ENCODE measurements at places on chromosomes 13 and 19.

DNA sequence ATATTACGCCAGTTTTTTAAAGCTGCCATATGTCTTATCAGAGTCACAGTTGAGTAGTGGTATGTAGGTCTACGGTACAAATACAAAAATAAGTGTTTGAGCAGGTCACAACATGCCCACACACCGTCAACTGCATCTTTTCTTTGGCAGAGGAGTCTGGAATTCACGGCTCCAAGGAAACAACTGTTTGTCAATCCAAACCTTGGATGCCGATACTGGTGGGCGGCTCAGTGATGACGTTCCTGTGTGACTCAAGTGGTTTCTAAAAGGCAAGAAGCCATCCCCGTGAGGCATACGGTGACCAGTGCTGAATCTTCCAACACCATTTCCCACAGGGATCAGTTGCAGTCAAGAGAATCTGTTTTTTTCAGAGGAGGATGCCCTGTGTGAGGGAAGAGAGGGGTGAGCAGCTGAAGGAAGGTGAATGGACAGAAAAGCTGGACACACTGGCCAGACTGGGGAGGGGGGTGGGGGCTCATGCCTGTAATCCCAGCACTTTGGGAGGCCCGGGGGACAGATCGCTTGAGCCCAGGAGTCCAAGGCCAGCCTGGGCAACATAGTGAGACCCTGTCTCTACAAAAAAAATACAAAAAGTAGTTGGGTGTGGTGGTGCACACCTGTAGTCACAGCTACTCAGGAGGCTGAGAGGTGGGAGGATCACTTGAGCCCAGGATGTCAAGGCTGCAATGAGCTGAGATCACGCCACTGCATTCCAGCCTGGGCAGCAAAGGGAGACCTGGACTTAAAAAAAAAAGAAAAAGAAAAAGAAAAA is 22.8 kb upstream of the CEBPG start:
- DNase-seq, result peak; percentile 12

DNA sequence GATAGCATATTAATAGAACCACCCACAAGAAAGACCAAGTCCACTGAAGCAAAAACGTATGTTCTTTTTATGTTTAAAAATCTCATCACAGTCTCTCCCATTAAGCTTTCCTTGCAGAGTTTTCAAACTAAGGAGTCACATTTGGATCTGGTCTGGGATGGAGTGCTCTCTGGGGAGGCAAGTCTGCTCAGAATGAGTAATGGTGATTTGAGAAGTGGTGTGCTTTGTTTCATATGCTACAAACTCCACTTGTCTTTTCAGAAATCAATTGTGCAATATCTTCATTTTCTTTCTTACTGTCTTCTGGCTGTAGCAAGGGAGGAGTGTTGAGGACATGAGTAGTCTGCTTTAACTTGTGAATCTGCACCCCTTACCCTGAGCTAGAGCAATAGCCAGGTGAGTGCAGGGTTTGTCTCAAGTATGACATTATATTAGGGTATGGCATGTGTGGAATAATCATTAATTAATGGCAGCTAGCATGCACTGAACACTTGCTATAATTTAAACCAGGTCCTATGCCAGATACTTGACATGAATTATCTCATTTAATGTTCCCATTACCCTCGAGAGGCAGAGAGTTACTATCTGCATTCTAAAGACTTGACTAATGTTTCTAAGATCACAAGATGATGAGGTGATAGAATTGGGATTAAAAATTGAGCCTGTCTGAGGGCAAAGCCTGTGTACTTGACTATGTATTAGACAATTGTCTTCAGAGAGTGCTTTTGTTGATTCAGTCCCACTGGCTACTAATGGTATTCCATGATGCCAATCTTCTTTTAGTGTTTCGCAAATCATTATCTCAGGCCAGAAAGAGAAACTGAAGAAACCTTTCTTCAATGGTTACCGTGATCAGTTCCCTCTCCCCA is 171.8 kb downstream of the GPC6 start:
- peak; percentile 13 for DNase-seq

GRCh38 chr13:45705918-45706317 is 3.8 kb downstream of the CBY2 start:
- DNase-seq, result no peak

DNA sequence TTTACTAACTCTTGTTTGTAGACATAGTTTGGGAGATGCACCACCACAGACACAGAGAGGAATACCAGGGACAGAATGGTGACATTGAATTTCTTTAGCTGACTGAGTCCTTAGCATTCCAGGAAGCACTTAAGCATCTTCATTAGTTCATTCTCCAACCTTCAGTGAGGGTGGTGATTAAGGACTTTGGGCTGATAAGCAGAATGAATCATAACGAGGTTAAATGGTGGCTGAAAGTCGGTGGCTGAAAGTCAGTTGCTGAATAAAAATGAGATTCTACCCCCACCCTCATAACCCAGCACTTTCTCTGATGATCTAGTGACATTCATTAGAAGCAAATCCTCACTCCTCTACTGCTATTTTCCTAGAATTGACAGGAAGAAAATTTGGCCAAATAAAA is 10.6 kb downstream of the PCDH8 start:
- no peak for DNase-seq

GRCh38 chr13:97849305-97849704 is 104.2 kb upstream of the IPO5 start:
- peak; percentile 15 for DNase-seq

GRCh38 chr19:5561559-5561958 is 6.2 kb downstream of the TINCR start:
- DNase-seq, result no peak

GRCh38 chr19:3669947-3670795 is 30.1 kb downstream of the PIP5K1C start:
- DNase-seq, result peak; percentile 92

DNA sequence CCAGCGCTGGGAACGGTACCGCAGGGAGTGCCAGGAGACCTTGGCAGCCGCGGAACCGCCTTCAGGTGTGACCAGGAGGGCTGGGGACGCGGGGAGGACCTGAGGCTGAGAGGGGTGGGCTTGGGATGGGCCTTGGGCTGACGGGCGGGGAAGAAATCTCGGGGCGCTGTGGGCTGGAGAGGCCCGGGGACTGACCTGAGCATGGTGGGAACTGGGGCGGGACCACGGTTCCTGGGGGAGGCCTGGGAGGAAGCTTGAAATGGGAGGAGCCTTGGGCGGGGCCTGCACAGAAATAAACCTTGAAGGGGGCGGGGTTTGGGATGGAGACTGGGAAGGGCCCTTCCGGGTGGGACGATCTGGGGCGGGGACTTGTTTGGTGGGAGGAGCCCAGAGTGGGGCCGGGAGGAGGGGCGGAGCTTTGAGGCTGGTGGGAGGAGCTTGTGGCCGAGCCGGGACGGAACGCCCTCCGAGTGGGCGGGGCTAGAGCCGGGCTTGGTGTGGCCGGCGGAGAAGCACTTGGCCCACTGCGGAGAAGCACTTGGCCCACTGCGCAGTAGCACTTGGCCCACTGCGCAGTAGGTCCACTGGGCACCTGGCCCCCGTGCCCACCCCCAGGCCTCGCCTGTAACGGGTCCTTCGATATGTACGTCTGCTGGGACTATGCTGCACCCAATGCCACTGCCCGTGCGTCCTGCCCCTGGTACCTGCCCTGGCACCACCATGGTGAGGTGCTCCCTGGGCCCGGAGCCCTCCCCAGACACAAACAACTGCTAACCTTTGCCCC is 2.8 kb downstream of the GIPR start:
- peak; percentile 88 for DNase-seq

- no peak for DNase-seq
Observed at GRCh38 chr13:29964181-29964845, 113.9 kb upstream of the UBL3 start.

DNA sequence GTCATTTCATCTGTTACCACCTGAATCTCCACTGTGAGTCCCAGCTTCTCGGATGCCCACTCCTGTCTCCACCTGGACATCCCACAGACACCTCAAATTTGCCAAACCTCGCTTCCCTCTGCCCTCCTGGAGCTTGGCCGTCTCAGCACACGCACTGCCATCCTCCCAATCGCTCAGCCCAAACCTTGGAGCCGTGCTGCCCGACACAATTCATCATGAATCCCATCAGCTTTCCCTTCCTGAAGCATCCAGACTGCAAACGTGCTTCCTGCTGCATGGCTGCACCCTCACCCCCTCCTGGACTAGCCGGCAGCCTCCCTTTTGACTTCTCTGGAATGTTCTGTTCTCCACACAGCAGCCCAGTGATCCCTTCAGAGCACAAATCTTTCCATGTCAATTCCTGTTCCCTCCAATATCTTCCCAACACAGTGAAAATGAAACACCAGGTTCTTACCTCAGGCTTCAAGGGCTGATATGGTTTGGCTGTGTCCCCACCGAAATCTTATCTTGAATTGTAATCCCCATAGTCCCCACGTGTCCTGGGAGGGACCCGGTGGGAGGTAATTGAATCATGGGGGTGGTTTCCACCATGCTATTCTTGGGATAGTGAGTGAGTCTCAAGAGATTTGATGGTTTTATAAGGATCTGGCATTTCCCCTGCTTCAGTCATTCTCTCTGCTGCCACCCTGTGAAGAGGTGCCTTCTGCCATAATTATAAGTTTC is 1.1 kb upstream of the PROZ start:
- DNase-seq, result no peak

DNA sequence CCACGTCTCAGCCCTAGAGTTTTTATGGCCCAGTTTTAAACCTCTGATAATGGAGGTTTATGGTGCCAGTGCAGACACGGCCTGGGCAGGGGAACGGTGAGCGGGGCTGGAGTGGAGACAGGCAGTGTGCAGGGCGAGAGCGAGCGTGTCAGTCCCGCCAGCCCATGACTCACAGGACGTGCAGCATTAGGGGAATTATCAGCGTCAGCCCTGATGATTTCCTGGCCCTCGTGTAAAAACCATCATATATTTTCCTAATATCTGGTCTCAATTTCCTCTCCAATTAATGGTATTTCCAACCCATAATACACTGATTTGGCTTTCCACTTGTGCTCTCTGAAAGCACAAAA is 104.6 kb upstream of the VSTM2B start:
- DNase-seq, result no peak

- DNase-seq, result no peak
Observed at GRCh38 chr13:78238911-78239310, 320.3 kb upstream of the EDNRB start.

- no peak for DNase-seq
Observed at GRCh38 chr13:98529171-98529570, 47.7 kb downstream of the STK24 start.

DNA sequence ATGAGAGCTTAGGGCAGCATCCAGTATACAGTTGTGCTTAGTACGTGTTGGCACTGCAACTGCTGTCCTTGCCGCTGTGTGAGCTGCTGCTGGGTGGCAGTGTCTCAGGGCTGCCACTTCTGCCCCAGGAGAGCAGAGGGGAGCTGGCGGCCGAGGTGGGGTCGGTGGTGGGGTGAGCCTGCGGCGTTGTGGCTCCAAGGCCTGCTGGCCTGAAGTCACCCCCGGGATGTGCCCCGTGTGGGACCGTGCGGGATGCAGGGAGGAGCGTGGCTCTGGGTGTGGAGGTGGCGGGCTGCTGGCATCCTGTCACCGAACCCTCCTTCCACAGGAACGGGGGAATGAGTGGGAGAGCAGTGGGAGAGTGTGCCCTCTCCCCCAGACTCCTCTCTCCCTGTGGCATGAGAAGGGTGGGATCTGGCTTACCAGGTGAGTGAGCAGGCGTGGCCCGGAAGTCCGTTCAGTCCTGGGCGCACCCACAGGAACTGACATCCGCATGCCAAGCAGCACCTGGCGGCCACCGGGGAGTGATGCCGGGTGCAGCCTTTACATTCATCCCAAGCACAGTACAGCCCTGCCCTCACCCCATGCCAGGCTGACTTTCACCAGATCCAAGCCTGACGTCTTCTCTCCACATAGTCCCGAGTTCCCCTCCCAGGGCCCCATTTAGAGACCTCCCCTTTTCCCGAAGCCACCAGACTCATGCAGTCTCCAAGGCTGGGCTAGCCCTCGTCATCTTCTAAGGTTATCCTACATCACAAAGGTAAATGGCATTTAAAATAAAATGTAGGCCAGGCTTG is 26.6 kb downstream of the MCF2L start:
- DNase-seq, result no peak

DNA sequence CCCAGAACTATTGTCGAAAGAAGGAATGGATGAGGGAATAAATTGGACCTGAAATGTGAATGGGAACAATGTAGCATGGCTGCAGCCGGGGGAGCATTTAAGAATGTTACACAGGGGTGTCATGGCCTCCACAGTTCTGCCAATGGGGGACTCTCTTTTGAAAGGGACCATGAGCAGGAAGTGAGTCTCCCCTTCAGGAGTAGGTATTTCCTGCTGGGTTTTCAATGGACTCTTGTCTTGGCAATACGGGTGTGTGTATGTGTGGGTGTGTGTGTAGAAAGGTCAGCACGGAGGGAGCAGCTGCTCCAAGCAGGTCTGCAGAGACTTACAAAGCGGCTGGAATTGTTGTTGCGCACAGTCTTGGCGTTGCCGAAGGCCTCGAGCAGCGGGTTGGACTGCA is 24.4 kb downstream of the MYO1F start:
- peak; percentile 5 for DNase-seq

GRCh38 chr13:46526100-46526735 is 26.8 kb upstream of the LRCH1 start:
- no peak for DNase-seq

GRCh38 chr19:18504886-18505610 is 16.8 kb downstream of the ELL start:
- no peak for DNase-seq

DNA sequence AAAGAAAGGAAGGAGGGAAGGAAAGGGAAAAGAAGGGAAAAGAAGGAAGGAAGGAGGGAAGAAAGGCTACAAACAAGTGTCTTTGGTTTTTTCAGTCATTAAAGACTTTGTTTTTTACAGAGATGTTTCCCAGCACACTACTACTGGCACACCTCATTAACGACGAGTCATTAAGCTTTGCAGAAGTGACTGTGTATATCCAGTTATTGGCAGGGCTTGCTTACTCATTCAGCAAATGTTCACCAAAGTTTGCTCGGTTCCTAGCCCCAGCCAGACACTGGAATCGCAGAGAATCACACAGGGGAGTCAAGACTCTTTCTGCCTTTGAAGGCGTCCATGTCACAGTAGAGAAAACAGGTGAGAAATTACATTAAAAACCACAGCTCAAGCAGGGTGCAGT is 4.3 kb downstream of the NLRP12 start:
- no peak for DNase-seq
